Karpas-422 (cell line): ENCODE measurements at places on chromosomes 7 and 10. TPM values are rescaled to one million over a fixed set of nuclear protein-coding genes. Genes with fewer than 3 reads are reported as not detected.

The LAMB4 gene
- total RNA-seq, result not detected in 2 replicates

DNA sequence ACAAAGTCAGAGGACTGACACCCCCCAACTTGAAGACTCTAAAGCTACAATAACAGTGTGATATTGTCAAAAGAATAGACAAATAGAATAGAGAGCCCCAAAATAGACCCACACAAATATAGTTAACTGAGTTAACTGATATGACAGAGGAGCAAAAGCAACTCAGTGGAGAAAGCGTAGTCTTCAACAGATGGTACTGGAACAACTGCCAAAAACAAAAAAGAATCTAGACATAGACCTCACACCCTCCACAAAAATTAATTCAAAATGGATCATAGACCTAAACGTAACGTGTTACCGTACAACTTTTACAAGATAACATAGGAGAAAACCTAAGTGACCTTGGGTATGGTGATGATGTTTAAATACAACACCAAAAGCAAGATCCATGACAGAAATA is 28.6 kb upstream of the PWWP2B start:
- no peaks in the 10 kb centered on the region for H3K27me3 ChIP-seq
- H3K36me3 ChIP-seq, result no peaks in the 10 kb centered on the region
- H3K4me3 ChIP-seq, result no peak overlapping the region

The FAM131B gene
- 0.11 TPM in 1 of 2 replicates, not detected in the other for total RNA-seq

GRCh38 chr10:123998197-123999141 is 94.9 kb downstream of the CHST15 start:
- no peak for DNase-seq
- no peaks in the 10 kb centered on the region for H3K4me1 ChIP-seq
- no peaks in the 10 kb centered on the region for H3K27me3 ChIP-seq
- no peaks in the 10 kb centered on the region for H3K36me3 ChIP-seq
- H3K27ac ChIP-seq, result no peak overlapping the region

The GIMAP7 gene
- total RNA-seq, result not detected in 2 replicates

The PGAM2 gene
- 1.9 TPM in 1 of 2 replicates, not detected in the other for total RNA-seq

DNA sequence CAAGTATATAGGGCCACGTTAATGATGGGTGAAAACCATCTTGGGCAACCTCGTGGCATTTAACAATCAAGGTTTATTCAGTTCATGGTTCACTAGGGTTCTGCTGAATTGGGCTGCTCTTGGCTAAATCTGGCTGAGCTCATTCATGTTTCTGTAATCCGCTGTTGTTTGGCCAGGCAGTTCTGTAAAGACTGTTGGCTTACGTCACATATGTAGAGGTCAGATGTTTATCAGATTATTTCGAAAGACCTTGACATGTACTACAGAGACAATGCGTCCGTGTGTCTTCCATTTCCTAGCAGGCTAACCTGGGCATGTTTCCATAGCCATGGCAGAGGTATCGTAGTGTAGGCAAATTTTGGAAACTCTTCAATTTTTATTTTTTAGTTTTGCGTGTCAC is 190.0 kb upstream of the ZWINT start:
- H3K4me3 ChIP-seq, result no peak overlapping the region
- no peaks in the 10 kb centered on the region for H3K36me3 ChIP-seq
- no peak for DNase-seq
- H3K4me1 ChIP-seq, result no peaks in the 10 kb centered on the region

The LIPF gene
- total RNA-seq, result 0.22 TPM in 1 of 2 replicates, not detected in the other

- H3K27ac ChIP-seq, result no peak overlapping the region
- no peaks in the 10 kb centered on the region for H3K36me3 ChIP-seq
- no peak for DNase-seq
These were observed 1083.4 kb upstream of the LRRN3 start for GRCh38 chr7:110007320-110008063.

DNA sequence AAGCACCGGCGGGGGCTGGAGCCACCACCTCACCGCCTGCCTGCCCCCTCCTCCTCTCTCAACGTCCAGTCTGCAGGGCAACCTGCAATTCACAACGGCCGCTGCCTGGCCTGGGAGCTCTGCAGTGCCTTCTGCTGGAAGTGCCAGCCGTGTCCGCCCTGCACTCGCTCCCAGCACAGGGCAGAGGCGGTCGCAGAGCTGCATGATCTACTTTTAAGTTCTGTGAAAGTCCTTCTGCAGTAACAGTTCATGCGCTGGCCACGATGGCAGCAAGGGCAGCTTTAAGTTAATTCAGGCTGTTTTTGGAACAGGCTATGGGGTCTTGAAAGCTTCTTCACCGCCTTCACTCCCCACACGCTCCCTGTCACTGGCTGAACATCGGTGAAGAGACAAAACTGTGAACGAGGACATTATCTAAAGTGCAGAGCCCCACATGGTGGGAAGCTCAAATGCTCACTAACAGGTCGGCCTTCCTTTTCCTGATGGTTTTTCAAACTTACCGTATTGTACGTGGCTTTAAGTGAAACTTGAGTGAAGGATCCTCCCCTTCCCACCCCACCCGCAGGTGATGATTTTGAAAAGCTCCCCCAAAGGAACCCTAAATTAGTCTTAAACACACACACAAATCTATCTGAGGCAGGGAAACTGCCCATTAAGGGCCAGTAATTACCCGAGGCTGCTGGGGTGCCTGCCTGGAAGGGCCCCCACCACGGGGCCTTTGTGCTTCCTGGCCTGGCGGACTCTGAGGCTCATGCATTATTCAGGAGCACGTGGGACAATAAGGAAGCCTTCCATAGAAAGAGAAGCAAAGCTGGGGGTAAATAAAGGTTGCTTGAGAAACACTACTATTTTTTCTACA is 504.3 kb downstream of the DNAJB6 start:
- H3K36me3 ChIP-seq, result no peaks in the 10 kb centered on the region
- no peak for DNase-seq
- H3K27me3 ChIP-seq, result no peaks in the 10 kb centered on the region
- no peak overlapping the region for H3K4me3 ChIP-seq
- H3K27ac ChIP-seq, result no peak overlapping the region

The NODAL gene
- total RNA-seq, result not detected in 2 replicates

DNA sequence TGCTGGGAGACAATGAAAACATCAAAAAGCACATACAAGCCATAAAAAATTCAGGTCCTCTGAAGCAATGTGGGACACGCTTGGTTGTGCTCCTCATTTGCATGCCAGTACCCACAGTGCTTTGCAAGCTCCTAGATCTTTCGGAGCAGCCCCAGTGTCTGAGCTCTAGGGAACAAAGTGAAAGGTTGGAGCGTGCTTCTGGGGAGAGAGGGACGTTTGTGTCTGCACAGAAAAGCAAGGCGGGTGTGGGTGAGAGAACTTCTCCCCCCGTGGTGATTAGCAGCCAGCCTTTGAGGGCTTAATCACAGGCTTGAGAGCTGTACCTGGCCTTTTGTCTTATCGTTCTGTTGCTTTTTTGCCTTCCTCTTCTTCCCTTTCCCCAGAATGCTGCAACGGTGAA is 76.7 kb upstream of the HABP2 start:
- H3K27ac ChIP-seq, result no peak overlapping the region
- no peaks in the 10 kb centered on the region for H3K27me3 ChIP-seq
- H3K4me3 ChIP-seq, result no peak overlapping the region
- no peaks in the 10 kb centered on the region for H3K36me3 ChIP-seq
- no peaks in the 10 kb centered on the region for H3K4me1 ChIP-seq

DNA sequence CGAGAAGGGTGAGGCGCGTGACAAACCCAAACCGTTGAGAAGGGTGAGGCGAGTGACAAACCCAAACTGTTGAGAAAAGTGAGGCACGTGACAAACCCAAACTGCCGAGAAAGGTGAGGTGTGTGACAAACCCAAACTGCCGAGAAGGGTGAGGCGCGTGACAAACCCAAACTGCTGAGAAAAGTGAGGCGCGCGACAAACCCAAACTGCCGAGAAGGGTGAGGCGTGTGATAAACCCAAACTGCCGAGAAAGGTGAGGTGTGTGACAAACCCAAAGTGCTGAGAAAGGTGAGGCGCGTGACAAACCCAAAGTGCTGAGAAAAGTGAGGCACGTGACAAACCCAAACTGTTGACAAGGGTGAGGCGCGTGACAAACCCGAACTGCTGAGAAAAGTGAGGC is 25.0 kb downstream of the ESYT2 start:
- H3K27me3 ChIP-seq, result no peaks in the 10 kb centered on the region
- no peak for DNase-seq
- H3K27ac ChIP-seq, result no peak overlapping the region
- peaks cover under 1% of the 10 kb centered on the region for H3K4me1 ChIP-seq

DNA sequence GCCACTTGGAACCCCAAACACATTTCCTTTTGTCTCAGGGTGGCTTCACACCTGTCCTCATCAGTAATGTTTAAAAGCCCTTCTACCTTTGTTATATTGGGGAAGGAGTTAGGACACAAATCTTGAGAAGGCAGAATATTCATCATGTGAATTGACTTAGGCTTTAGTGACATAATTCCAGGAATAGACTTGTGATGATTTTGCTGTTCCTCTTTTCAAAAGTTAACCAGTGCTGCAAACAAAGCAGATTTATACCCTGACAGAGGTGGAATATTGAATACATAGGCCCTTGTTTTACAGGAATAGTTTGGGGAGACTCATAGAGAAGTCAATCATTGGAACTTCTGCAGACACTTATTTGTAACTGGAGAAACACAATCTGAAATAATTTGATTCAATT is 27.0 kb downstream of the ZNF786 start:
- no peak overlapping the region for H3K4me3 ChIP-seq
- no peaks in the 10 kb centered on the region for H3K27me3 ChIP-seq
- peaks cover 3% of the 10 kb centered on the region; the same call in 1 of the 2 replicates for H3K36me3 ChIP-seq
- peaks cover 8% of the 10 kb centered on the region for H3K4me1 ChIP-seq
